ENCODE measurements at places on chromosomes 4 and X. TPM values are rescaled to one million over a fixed set of nuclear protein-coding genes. Genes with fewer than 3 reads are reported as not detected.

ZNF157 gene
- total RNA-seq: not detected

ACOT9 gene
- 90.7 TPM for total RNA-seq

DNA sequence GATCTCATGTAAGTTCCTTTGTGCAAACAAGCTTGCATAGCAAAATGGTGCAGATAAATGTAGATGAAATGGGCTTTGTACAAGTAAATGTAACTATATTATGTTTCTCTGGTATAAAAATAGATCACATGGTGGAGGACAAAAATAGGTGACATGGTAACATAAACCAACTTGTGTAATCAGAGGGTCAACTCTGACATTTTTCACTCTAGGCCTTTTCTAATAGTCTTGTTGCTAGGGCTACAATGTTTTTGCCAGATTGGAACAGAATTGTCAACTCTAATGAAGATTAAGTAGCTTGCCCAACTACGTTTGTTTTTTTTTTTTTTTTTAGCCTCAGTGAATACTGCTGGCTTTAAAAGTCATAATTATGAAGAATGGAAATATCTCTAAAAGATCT is 11.5 kb downstream of the MAD2L1 start:
- no peak for DNase-seq

DNA sequence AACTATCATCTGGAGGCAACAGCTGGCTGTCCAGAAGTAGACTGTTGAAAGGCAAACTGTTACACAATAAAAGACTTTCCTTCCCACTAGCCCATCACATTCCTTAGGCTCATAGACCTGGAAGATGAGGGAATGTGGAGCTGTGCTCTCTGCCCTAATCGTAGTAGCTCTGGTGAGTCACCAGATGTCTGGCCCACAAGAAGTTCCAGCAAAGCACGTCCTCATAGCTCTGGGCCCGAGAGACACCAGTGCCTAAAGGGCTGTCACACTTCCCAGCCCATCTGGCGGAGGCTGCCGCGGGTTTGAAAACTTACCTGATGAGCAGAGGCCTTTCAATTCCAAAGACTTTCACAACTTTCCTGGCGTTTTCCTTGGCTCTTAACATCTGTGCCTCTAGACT is 81.7 kb upstream of the STOX2 start:
- no peak for DNase-seq

GRCh38 chr4:43330288-43330687 is 437.8 kb downstream of the GRXCR1 start:
- no peak for DNase-seq

- no peak for DNase-seq
These were observed 6.0 kb upstream of the AFP start for GRCh38 chr4:73429826-73430587.

GRCh38 chr4:157221895-157222770 is 1.6 kb downstream of the GRIA2 start:
- DNase-seq: no peak

GRCh38 chr4:135290136-135290535 is 1088.5 kb upstream of the PABPC4L start:
- no peak for DNase-seq

DNA sequence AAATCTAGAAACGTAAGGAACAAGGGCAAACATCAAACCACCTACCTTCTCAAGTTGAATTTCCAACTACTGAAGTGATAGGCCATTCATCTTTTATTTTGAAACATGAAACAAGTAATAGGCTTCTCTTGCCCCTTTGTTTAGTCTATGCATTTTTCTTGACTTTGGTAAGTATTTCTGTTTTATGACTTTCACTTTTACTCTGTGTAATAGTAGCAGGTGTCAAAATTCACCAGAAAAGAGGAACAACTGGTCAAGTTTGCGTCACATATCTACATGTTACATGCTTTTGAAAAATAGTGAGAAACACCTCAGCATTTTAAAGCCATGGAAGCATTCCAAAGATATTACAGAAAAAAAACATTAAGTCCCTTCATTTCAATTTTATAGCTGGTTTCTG is 157.1 kb upstream of the FTHL17 start:
- no peak for DNase-seq
